AG08396 (cell line): ENCODE measurements at places on chromosomes 3 and 15.
A peak's percentile ranks its signal among the peaks of the same experiment; 100 is the strongest.

- peak; percentile 67 for DNase-seq
These were observed 43.2 kb upstream of the UBE2E2 start for GRCh38 chr3:23159929-23160328.

GRCh38 chr3:32095431-32095830 is 11.0 kb upstream of the GPD1L start:
- no peak for DNase-seq

DNA sequence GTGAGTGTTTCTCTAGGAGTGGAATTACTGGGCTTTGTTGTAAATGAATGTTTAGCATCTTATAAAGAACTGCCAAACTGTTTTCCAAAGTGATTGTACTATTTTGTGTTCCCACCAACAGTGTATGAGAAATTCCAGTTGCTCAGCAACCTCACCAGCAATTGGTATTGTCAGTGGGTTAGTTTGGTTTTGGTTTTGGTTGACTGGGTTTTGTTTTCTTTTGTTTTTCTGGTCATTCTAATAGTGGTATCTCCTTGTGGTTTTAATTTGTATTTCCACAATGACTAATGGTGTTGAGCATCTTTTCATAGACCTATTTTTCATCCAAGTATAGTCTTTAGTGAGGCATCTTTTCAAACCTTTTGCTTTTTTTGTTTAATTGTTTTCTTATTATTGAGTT is 27.1 kb downstream of the FILIP1L start:
- no peak for DNase-seq

GRCh38 chr15:29859973-29860715 is 37.9 kb upstream of the TJP1 start:
- DNase-seq, result peak; percentile 66

- no peak for DNase-seq
These were observed 565.7 kb downstream of the PYDC2 start for GRCh38 chr3:192026661-192027060.

DNA sequence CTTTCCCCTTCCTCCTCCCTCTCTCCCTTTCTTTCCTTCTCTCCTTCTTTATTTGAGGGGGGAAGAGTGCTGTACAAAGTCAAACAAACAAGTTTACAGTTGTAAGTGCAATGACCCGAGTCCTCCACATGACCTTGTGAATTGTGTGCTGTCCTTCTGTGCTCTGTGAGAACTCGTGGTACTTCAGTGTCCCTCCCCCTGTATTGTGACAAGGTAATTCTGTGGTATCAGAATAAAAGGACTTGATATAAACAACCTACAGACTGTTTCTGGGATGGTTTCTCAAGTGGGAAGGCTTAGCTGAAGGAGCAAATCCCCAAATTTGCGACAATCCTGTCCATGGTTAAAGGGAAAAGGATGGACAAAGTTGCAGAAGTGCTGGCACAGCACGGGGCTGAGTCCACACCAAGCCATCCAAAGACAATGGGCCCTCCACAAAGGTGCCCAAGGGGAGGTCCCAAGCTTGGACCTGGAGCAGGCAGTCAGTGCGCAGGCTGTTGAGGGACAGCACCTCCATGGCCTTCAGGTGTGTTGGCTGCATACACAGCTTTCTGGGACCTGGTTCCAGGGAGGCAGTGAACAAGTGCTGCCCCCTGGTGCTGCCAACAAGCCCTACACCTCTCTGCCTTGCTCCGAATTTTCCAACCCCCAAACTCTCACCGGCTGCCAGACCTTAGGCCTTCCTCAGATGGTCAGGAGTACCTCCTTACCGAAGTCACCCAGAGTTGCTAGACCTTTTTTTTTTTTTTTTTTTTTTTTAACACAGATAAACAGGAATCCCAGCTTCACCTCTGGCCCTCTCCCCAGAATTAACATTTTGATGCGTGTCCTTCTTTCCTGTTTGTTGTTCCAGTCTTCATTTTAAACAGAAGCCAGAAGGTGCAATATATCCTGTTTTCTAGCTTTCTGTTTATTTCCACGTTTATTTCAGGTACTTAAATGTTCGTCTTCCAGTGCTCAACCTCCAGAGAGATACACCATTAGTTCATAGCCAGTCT is 2.6 kb upstream of the APEH start:
- peak; percentile 81 for DNase-seq

- no peak for DNase-seq
These were observed 249.0 kb downstream of the MCTP2 start for GRCh38 chr15:94480289-94480834.
